AG04450 (cell line): ENCODE measurements at places on chromosomes 1 and 21. TPM values are rescaled to one million over a fixed set of nuclear protein-coding genes. Genes with fewer than 3 reads are reported as not detected.

GRCh38 chr1:205812271-205812877 lies 624 bp downstream of the SLC41A1 start:
- no peak for DNase-seq

DNA sequence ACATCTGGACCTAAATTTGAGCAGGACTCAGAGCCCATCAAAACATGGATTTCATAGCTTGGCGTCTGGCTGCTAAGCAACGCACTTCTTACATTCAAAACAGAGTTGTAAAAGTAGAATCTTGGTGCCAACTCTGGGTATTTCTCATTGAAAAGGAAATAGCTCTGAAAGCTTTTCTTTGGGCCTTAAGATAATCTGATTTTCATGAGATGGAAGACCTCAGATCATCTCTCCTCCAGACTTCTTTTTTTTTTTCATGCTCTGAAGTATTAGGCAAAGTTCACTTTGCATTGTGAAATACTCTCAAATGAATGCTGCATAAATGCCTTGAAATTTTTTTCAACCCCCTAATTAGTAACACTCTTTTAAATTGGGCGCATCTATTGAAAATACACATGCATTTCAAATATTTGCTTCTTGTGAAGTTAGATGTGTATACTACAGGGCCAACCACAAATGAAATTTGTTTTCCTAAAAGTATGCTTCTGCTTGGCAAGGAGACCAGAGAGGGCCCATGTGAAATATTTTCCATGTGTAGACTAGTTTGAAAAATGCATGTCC lies 4.2 kb downstream of the ADAMTS5 start:
- no peak for DNase-seq

GRCh38 chr1:180542113-180542837 lies 16.5 kb upstream of the OVAAL start:
- no peak for DNase-seq

- no peak for DNase-seq
Observed at GRCh38 chr21:45997205-45997494, 15.6 kb downstream of the COL6A1 start.

DNA sequence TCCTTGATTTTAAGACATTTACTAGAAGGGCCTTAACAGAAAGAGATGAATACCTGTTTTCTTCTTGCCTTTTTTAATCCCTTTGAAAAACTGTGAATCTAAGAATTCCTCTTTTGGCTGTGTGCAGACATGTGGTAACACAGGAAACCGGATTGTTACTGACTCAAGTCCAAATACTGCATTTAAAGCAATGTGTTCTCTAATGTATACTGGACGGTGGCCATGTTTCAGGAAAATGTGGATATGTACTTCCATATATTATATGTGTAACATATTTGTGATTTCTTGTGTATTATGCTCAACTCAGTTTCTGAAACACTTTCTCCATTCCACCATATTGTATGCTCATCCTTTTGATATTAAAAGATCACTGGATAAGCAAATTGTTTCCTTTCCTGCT lies 185.1 kb downstream of the LRRC7 start:
- no peak for DNase-seq

DNA sequence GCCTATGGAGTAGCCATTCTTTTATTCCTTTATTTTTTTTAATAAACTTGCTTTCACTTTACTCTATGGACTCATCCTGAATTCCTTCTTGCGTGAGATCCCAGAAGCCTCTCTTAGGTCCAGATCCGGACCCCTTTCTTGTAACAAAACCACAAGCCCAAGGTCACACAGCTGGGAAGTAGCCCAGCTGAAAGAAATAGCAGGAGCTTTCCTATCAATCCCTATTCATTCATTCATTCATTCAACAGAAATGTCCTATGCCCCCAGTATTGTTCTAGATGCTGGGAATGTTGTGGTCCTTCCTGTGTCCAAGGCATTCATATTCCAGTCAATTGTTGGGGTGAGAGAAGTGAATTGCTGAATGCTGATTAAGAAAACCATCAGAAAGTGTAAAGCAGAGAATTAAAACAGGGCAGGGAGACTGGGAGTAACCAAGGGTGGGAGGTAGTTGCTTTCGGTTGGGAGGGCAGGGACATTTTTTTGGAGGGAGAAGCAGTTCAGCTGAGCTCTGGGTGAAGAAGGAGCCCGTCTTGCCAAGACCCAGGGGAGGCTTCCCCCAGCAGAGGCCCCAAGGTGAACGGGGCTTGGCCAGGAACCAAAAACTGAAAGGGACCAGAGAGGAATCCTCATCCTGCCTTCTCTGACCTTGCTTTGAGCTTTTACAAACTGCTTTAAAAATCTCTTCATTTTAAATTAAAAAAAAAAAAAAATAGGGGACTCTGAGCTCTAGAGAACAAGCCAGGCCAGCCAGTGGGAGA lies 10.8 kb downstream of the PLA2G2D start:
- DNase-seq, result no peak

DNA sequence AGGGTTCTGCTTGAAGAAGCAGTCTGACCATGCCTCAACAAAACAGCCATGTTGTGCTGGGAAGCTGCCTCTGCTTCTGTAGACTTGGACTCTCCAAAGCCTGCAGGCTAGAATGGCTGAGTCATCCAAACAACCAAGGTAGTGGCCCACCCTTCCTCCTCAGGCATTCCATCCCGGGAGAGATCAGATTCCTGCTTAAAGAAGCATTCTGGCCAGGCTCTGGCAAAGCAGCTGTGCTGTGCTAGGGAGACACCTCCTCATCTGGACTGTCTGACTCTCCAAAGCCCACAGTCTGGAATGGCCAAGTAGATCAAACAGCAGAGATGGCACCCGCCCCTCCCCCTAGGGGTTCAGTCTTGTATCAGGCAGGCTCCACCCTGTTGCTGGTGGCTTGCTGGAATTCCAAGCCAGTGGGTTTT lies 38.3 kb upstream of the F3 start:
- DNase-seq, result peak; percentile 96

DNA sequence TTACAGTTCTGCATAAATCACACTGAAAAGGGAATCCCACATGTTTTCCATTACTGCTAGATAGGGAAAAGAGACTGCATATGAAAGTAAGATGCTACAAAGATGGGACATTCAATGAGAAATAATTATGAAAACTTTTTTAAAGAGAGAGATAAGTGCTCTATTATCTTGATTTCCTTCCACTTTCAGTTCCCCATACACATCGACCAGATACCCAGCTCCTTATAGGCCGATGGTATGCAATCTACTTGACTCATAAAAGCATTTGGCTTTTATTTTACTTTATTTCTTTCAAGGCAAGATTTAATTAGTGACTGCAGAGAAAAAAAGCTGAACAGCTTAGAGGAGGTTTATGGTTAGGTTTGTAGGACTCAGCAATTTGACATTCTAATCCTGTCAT lies 13.1 kb downstream of the BRINP2 start:
- no peak for DNase-seq

DNA sequence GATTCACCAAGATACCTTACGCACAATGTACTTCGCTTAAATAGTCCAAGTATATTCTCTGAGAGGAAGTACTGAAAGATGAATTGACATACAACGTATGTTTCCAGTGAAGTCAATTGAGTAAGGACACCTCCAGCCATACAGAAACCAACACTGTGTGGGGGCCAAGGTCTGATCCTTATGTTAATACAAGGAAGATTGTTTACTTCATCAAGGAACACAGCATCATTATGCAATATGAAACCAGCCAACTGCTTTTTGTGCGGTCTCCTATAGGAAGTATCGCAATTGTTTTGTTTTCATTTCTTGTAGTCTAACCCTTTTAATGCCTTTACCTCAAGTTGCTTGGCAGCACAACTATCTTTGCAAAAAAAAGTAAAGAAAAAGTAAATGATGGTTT lies 28.2 kb upstream of the TEKT2 start:
- no peak for DNase-seq

GRCh38 chr1:111399792-111400610 lies 27.5 kb downstream of the OVGP1 start:
- DNase-seq, result no peak

DNA sequence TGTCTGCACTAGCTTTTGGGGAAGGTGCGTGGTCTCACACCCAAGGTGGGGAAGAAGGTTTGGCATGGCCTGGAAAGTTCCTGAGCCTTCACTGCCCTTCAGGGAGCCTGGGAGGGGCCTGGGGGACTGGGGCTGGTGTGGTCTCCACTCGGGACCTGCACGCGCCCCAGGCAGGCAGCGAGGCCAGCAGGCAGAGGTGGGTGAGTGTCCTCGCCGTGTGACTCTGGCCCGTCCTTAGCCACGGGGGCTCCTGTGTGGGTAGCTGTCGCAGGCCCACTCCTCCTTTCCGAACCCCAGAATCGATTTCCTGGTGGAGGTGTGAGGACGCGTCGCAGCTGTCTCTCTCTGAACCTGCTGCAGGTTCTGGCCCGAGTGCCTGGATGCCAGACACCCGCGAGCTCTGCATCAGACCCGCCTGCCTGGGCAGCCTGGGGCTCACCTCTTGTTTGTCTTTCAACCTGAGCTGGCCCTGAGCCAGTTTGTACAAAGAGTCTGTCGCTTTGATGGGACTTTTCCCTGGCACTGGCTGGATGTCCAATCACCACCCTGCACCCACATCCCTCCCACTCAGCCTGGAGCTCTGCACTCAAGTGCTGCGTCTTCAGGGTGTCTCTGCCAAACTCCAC lies 36.0 kb upstream of the SLC19A1 start:
- DNase-seq, result no peak

- no peak for DNase-seq
Observed at GRCh38 chr1:10932088-10932487, 80.4 kb upstream of the TARDBP start.

- DNase-seq, result no peak
Observed at GRCh38 chr1:107762751-107763390, 202.1 kb downstream of the VAV3 start.

DNA sequence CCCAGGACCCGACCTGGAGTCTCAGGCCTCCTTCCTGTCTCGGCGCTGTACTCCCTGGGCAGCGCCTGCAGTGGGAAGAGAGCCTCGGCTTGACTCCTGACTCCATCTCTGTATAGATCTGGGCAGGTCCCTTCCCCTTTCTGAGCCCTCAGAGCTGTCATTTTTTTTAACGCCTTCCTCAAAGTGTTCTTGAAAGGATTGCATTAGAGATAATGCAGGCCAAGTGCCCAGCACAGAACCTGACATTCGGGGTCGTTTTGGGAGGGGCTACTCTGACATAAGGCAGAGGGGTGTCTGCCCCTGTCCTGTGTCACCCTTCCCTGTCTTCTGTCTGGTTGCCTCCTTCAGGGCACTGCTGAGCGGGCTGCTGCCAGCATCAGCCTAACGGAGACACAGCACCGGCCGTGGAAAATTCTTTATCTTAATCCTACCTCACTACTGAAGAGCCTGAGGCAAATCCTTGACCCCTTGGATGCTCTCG lies 271.6 kb downstream of the TRABD2B start:
- DNase-seq, result no peak

GRCh38 chr1:228974273-228974672 lies 239.0 kb downstream of the RHOU start:
- no peak for DNase-seq

DNA sequence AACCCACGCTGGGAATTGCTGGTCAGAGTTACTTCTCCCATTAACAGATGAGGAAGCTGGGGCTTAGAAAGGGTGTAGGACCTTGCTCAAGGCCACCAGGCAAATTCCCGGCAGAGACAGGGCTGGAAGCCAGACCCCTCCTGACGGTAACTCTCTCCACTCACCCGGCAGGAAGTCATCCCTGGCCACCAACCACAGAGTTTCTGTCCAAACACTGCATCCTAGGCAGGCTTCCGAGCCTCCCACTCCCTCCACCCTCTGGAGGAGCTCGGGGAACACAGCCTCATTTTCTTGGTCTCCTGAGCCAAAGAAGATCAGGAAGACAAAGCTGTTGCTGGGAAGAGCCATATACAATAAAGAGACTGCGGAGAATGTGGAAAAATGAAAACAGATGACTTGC lies 25.0 kb upstream of the ZNF436 start:
- no peak for DNase-seq

- no peak for DNase-seq
Observed at GRCh38 chr1:13605159-13605558, 21.5 kb downstream of the PDPN start.

DNA sequence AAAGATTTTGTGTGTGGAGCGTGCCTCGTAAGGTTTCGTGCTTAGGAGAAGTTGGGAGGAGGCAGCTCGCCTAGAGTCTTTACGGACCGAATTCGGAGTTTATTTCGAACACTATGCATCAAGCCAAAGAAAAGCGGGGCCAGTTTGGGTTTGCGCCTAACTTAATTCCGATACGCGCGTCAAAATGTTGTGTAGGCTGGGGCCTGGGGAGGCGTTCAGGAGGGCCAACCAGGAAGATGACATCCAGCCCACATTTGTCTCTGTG lies 6.4 kb downstream of the FOXD2 start:
- DNase-seq, result no peak

DNA sequence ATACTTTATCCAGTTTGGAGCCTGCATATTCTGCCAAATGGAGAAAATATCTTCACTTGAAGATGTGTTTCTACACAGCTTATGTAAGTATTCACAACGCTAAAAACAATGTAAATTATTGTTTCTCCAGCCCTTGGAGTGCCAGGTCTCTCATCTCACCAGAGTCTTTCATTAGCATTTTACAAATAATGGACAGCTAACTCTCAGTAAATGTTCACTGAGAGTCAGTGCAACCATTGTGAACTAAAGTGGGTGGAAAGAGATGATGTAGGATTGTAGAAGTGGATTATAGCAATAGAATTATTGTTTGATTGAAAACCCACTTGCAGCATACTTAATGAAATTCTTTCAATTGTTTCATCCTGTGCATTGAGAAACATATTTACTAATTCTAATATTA lies 8.3 kb upstream of the FAM177B start:
- no peak for DNase-seq

GRCh38 chr1:63326473-63327380 lies 4.4 kb downstream of the FOXD3 start:
- DNase-seq, result no peak

DNA sequence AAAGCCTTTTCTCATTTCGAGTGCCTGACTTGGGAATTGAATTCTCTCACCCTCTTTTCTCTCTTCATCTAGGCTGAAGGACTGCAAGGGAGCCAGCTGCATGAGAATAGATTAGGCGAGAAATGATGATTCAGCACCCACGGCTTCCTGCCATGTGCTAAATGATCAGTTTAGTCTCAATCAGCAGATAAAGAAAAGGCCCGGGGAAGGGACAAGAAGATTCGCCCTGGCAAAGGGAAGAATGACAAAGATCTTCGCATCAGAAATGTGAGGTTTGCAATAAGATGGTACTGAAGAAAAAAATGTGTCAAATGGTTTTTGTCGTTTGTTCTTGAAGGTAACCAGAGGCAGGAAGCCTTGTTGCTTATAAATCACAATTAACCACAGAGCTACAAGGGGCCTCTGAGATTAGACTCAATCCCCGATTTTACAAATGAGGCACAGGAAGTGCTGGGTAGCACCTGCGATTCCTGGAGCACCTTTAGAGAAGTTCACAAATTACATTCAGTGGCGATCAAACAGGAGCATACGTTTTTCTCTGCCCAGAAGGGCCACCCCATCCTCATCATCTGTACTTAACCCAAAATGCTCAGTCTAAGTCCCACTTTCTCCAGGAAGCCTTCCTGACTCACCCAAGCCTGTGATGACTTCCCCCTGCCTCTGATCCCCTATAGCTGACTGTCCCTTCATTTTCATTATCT lies 183.4 kb downstream of the ZNF281 start:
- no peak for DNase-seq

- DNase-seq, result no peak
Observed at GRCh38 chr1:46768445-46768844, 30.4 kb upstream of the CYP4B1 start.

TNFAIP8L2 gene
- not detected in 2 replicates for polyA plus RNA-seq

FBXO42 gene
- 15.1 and 16.8 TPM in 2 replicates for polyA plus RNA-seq

DCDC2B gene
- polyA plus RNA-seq, result not detected in 2 replicates

VASH2 gene
- polyA plus RNA-seq, result 4.2 and 5.9 TPM in 2 replicates

CCDC17 gene
- polyA plus RNA-seq, result 0.19 TPM in 2 replicates

SMIM1 gene
- 1.1 and 2.5 TPM in 2 replicates for polyA plus RNA-seq
